ENCODE measurements at places on chromosomes 1 and 21. TPM values are rescaled to one million over a fixed set of nuclear protein-coding genes. Genes with fewer than 3 reads are reported as not detected.

DNA sequence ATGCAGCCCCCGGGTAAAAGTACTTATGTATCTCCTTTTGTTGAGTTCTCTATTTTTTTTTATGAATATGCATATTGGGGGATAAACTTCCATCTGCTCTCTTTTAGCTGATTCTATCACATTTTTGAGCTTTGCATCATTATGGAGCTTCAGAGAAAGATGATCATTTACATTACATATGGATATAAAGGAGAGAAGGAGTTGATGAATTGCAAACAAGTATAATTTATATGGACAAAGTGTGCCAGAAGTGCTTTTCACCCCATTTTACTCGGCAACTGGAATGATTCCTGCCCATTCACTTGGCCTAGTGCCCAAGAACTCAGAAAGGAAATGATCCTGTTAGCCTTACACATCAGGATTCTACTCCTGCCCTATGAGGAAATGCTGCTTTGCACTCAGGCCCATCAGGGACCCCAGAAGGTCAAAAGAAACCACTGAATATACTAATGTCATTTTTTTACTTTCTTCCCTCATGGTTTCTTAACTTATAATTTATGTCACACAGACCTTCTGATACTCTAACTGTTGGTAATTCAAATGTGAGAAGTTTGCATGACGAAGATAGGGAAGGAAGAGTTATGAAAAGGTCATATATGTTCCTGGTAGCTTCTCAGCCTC, 65.6 kb downstream of the SAMSN1 start:
- no peak for DNase-seq

DNA sequence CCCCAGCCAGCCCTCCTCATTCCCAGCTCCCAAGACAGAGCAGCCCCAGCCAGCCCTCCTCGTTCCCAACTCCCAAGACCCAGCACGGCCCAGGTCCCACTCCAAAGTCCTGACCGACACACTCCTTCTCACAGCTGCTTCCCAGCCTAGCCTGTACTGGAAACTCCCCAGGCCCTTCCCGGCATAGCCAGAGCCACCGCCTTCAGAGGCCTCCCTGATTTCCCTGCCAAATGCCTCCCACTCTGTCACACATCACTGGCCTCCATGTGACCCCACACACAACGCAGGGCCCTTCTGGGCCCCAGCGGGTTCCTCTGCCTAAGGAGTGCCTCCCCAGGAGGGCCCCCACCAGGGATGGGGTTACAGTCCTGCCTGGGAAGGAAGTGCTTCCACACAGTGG, 2.8 kb downstream of the UBE2J2 start:
- DNase-seq: no peak

GRCh38 chr1:205939690-205940330, 3.4 kb downstream of the SLC26A9 start:
- no peak for DNase-seq

DNA sequence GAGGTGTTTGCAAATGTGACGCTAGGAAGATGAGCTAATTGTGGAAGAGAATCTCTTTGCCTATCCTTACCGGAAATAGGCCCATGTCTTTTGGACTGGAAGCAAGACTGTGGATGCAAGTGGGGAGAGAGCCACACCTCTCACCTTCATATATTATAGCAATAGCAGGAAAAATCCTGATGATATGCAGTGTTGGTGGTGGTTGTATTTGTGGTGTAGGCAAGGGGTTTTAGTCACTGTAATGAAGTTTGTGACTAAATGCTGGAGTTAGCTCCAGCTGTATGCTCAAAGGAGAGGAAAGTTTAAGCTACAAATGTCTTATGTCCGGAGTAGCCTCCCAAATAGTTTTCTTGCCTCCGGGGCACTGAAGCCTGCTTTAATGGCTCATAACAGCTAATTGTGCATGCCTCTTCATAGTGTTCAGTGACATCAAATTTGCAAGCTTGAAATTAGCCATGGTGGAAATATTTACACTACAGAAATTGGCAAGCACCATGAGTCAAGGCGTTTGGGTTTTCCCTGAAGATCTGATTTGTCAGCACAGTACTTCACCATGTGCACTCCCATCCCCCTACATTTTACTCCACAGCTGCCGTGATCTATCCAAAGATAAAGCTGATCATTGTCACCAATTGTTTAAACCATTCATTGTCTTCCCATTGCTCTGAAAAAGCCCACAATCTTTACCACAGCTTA, 102.6 kb upstream of the ZNF644 start:
- DNase-seq: no peak

The CXADR gene
- total RNA-seq: 22.6 TPM
